Effector memory CD4-positive, alpha-beta T cell (primary cell): ENCODE measurements at places on chromosomes 12 and 14.

DNA sequence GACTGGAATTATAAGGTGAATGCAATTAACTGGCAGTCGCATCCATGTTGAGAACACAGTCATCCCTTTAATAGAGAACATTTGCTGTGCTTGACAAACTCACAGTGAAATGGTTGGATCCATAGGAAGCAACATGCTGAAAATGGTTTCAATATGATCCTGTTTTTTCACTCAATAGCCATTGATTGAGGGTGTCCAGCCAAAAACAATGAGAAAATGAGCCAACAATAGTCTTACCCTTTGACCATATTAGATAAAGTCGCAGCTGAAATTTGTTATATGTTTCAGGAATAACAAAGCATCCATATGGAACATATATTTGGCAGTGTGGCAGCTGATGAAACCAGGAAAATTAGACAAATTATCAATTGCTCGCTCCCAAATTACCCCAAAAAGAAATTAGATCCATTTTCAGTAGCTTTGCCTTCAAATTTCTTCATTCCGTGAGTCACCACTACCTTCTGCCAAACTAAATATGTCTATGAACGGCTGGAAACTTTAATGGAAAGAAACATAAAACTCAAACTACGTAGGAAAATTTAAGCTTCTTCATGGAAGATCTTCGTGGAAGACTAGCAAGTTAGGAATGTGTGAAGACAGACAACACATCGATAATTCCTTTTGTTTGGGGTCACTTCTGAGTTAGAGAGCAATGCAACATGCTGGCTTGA is 17.4 kb downstream of the IGF1 start:
- DNase-seq, result no peak
- H3K36me3 ChIP-seq, result no peaks in the 10 kb centered on the region
- H3K4me3 ChIP-seq, result no peak overlapping the region

GRCh38 chr14:76056128-76056527 is 70.6 kb downstream of the IFT43 start:
- no peak overlapping the region for H3K4me3 ChIP-seq
- no peaks in the 10 kb centered on the region for H3K27me3 ChIP-seq
- no peaks in the 10 kb centered on the region for H3K4me1 ChIP-seq

GRCh38 chr14:31692376-31692781 is 131.2 kb downstream of the NUBPL start:
- no peaks in the 10 kb centered on the region for H3K4me1 ChIP-seq
- no peaks in the 10 kb centered on the region for H3K27me3 ChIP-seq

- H3K4me1 ChIP-seq, result no peaks in the 10 kb centered on the region
- H3K27me3 ChIP-seq, result no peaks in the 10 kb centered on the region
- H3K4me3 ChIP-seq, result no peak overlapping the region
- no peak for DNase-seq
- no peak overlapping the region for H3K27ac ChIP-seq
These were observed 85.7 kb downstream of the AKAP6 start for GRCh38 chr14:32414808-32415255.

DNA sequence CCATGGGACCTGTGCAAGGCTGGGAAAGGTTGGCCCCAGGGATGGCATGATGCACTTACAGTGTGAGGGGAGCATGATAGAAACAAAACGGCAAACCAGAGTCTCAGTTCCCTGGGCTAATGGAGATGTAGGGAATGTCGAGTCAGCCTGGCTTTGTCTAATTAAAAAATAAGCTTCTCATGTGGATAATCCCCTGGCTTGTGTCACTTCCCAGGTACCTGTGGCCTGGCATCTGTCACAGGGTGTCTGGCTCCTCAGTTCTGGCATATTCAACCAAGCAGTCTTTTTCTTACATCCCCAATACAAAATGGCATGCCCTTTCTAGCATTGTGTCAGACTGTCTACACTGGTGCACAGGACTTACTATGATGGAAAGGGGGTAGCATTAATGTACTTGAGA is 261.4 kb downstream of the GRIN2B start:
- H3K4me3 ChIP-seq, result no peak overlapping the region
- H3K27ac ChIP-seq, result no peak overlapping the region
- H3K4me1 ChIP-seq, result no peaks in the 10 kb centered on the region

DNA sequence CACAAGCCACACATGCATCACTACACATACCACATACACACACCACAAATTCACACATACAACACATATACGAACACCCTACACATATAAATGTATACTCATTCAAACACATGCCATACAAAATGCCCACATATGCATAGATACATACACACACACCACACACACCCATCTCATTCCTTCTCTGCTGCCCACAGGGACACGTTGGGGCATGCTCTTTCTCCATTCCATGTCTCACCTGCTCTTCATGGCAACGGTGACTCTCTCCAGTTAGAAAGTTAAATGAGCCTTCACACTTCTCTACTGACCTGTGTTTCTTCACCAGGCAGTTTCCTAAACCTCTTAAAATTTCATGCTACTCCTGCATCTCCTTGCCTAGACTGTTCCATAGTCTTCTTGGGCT is 1194.8 kb downstream of the BCL11B start:
- H3K4me1 ChIP-seq, result no peaks in the 10 kb centered on the region
- no peaks in the 10 kb centered on the region for H3K36me3 ChIP-seq
- no peak overlapping the region for H3K27ac ChIP-seq
- H3K27me3 ChIP-seq, result no peaks in the 10 kb centered on the region
- no peak overlapping the region for H3K4me3 ChIP-seq

DNA sequence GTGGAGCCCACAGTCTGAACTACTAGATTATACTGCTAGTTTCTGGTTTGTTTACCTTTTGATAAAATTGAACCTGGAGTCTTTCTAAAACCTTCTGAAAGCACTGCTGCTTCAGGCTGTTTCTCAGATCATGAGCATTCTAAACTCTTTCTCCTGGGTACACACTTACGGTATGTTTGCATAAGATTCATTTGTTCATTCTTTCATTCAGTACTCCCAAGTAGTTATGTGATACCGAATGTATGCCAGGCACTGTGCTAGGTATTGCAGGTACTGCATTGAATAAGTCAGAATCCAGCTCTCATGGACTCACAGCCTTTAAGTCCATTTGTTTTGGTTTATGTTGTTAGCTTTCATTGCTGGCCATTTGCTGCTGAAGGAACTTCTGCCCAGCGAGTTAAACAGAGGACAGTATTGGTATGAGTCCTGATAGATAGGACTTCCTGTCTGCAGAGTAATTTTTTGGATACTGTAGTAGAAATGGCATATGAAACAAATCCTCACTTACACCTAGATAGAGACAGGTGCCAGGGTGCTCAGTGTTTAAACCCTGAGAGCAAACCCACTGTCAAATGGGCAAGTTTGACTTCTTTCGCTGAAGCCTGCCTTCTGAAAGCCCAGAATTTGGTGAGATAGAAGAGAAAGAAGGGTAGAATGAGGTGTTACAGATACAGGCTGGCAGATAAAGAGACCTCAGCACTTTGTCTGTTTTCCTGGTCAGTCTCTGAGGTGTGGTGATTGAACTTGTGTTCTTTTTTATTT is 2.1 kb downstream of the SUSD6 start:
- H3K27ac ChIP-seq, result peak overlapping the region; percentile 80
- H3K27me3 ChIP-seq, result no peaks in the 10 kb centered on the region
- peak overlapping the region; percentile 71 for H3K4me3 ChIP-seq
- H3K4me1 ChIP-seq, result peaks cover 53% of the 10 kb centered on the region

DNA sequence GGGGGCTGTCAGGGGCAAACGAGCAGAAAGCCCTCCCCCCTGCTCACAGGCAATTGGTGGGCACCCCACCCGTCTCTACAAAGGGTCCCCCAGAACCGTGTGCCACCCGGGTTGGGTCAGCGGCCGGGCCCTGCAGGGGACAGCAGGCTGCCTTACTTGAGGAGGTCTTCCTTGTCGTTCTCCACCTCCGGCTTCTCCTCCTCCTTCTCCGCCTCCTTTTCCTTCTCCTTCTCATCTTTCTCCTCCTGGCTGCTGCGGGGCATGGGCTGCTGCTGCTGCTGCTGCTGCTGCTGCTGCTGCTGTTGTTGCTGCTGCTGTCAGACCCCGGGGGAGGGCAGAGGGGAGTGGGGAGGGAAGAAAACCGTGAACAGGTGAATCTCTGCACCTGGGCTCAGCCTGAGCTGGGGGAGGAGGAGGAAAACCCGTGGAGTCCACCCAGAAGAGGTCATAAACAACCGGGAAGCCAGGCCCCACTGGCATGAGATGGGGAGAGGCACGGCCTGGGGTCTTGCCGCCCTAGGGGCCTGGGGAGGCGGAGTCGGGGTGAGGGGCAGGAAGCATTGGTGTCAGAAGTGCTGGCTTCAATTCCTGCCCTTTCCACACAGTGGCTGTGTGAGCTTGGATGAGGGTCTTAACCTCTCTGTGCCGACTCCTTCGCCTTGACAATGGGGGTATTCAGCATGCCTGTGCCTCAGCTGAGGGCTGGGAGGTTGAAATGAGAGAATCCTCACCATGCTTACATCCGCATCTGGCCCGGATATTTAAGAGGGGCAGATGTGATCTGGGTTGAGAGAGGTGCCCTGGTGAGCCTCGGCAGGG is 107.6 kb downstream of the RFLNA start:
- no peak overlapping the region for H3K27ac ChIP-seq
- H3K36me3 ChIP-seq, result peaks cover 60% of the 10 kb centered on the region
- H3K27me3 ChIP-seq, result no peaks in the 10 kb centered on the region
- DNase-seq, result no peak
- no peak overlapping the region for H3K4me3 ChIP-seq

DNA sequence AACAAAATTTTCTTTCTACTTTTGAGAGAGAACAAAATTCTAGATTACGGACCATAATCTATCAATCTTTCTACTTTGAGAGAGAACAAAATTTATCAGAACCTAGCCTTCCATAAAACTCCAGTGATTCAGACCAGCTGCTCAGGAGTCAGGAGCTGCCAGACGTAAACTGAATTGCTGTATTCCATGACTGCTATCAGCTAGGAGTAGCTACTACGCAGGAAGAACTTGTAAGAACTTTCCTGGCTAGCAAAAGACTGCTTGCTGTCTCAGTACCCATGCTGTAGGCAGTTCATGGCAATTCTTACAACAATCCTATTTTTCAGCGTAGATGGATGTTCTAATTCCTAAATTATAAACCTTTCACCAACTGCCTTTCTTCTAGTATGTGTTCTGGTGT is 73.3 kb downstream of the MED13L start:
- H3K27ac ChIP-seq, result no peak overlapping the region
- H3K36me3 ChIP-seq, result no peaks in the 10 kb centered on the region
- no peaks in the 10 kb centered on the region for H3K4me1 ChIP-seq
- H3K4me3 ChIP-seq, result no peak overlapping the region
- no peaks in the 10 kb centered on the region for H3K27me3 ChIP-seq

GRCh38 chr12:129481921-129482320 is 421.9 kb downstream of the TMEM132D start:
- no peak for DNase-seq
- no peaks in the 10 kb centered on the region for H3K27me3 ChIP-seq
- no peak overlapping the region for H3K27ac ChIP-seq
- H3K36me3 ChIP-seq, result no peaks in the 10 kb centered on the region

DNA sequence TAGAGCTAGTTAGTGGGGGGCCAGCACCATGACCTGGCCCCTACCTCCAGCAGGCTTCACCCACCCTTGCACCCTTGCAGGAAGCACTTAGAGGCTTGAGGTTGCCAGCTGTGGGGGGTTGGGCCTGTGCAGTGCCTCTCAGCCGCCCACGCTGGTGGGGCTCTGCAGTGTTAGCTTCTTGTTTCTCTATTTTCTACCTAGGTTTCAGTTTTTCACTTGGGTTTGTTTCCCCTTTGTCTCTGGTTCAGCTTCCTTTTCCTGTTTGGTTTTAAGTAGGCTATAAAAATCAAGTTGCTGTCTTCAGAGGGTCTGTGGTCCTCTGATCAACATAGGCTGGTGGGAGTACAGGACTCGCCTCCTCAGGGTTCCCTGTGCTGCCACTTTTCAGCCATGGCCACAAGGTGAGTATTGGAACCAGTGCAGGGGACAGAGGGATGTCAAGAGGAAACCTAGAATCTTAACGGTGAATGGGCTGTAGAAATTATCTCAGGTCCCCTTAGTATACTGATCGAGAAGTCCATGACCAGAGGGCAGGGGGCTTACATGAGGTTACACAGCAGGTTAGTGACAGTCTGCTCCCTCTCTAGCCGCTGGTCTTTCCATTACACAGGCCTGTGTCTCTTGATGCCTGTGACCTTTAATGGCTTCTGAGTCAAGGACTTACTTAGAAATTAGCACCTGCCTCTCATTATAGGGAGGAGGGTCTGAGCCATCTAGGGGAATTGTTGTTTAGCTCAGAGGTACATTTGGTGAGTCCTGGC is at the start of gene EVL:
Gene EVL (plus strand): TSS at position 312 of the 761 bp plus-strand sequence. CDS start 79 bp downstream, at position 391.
- no peak for DNase-seq
- H3K36me3 ChIP-seq, result no peaks in the 10 kb centered on the region
- H3K27me3 ChIP-seq, result no peaks in the 10 kb centered on the region
